MG63 (cell line): ENCODE measurements at places on chromosomes 7 and 10. TPM values are rescaled to one million over a fixed set of nuclear protein-coding genes. Genes with fewer than 3 reads are reported as not detected.

- no peak for DNase-seq
These were observed 249.2 kb downstream of the PARD3 start for GRCh38 chr10:34565934-34566333.

GRCh38 chr7:114997487-114998404 is 75.9 kb downstream of the MDFIC start:
- DNase-seq: no peak

DNA sequence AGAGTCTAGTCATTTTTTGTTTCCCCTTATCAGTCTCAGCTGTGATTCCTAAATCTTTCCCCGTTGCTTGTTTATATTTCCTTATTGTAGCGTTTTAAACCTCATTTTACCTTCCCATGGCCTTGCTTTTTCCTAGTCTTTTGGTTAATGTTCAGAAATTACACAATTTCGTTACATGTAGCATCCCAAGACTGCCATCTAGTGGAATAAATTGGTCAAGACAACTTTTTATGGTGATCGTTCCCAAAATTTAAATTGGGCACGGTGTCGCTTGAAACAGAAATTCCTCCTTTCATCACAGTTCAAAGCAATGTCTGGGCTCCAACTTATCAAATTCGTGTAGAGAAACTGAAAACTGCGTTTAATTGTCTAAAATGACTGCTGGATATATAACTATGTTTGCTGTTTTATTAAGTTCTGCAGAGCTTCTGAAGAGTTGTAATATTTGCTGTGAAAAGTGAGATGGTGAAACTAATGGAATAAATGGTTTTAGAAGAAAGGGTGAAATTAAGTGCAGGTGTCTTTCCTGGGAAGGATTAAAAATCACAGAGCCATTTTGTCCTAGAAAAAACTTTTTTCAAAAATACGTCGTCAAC is 370.2 kb downstream of the PHF14 start:
- DNase-seq: no peak

GRCh38 chr7:105849122-105849855 is 27.1 kb downstream of the ATXN7L1 start:
- no peak for DNase-seq

- no peak for DNase-seq
These were observed 41.6 kb downstream of the PROSER2 start for GRCh38 chr10:11864727-11865126.

GRCh38 chr10:123367195-123367594 is 213.0 kb downstream of the BUB3 start:
- DNase-seq: no peak

DNA sequence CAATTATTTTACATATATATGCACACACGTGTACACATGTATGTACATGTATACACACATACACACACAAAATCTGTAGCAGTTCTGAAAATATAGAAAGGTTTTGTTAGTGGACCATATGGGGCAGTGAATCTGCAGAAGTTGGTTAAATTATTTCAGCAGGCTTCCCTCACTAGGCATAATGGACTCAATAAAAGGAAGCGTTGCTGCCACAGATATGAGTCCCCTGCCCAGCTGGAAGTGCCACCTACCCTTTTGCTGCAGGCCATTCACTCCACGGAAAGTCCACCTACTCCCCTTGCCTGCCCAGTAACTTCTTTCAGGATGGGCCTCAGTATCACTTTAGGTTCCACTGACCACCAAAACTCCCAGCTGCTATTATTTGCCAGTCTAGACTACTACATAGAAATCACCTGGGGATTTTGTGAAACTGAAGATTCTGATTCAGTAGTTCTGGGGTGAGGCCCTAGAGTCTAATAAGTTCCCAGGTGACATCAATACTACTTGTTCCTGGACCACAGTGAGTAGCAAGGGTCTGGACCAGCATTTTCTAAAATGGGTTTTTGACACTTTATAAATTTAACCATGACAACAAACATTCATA is 29.3 kb upstream of the CROT start:
- DNase-seq: no peak

SFXN2 gene
- total RNA-seq: 0.96 and 6.7 TPM in 2 replicates

DNA sequence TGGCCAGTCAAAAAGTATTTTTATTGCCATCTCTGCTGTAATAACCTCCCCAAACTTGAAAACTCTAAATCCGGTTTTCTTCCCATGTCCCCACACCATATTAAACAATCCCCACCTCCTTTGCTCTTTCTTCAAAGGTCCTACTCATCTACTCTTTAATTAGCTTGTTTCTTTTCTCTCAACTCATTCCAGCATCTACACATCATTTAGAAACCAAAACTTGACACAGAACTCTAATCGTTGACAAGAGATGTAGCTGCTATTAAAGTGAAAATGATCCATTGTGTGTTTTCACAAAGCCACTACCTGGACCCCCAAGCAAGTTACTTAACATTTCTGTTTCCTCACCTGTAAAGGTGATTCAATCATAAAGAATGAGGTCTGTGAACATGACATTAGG is 436.3 kb upstream of the NPVF start:
- no peak for DNase-seq

- DNase-seq: no peak
These were observed 98.9 kb downstream of the WDR11 start for GRCh38 chr10:120950051-120950561.

GRCh38 chr10:91487911-91488582 is 77.9 kb downstream of the HECTD2 start:
- DNase-seq: no peak

DNA sequence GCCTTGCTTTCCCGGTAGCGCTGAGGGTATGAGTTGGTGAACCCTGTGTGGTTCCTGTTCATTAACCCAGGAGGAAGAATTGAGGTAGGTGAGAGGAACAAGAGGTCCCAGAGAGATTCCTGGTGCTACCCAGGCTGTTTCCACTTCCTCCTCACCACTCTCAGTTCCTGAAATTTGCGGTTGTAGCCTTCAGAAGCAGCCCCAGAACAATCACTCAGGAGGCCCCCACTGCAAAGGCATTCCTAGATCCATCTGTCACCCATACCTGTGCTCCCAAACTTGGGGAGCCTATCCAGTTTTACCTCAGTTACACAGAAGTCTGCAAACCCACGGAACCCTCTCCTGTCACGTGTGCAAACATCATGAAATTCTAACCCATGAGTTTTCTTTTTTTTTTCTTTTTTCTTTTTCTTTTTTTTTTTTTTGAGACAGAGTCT is 9.0 kb upstream of the PIP4K2A start:
- DNase-seq: no peak

ZNF92 gene
- total RNA-seq: 3.7 and 4.9 TPM in 2 replicates

- DNase-seq: no peak
These were observed 190.3 kb downstream of the TWIST1 start for GRCh38 chr7:18927134-18927533.

ATRNL1 gene
- total RNA-seq: 0.79 and 1.7 TPM in 2 replicates

TRIM50 gene
- total RNA-seq: not detected in 2 replicates

NOLC1 gene
- 120 and 134 TPM in 2 replicates for total RNA-seq

DNA sequence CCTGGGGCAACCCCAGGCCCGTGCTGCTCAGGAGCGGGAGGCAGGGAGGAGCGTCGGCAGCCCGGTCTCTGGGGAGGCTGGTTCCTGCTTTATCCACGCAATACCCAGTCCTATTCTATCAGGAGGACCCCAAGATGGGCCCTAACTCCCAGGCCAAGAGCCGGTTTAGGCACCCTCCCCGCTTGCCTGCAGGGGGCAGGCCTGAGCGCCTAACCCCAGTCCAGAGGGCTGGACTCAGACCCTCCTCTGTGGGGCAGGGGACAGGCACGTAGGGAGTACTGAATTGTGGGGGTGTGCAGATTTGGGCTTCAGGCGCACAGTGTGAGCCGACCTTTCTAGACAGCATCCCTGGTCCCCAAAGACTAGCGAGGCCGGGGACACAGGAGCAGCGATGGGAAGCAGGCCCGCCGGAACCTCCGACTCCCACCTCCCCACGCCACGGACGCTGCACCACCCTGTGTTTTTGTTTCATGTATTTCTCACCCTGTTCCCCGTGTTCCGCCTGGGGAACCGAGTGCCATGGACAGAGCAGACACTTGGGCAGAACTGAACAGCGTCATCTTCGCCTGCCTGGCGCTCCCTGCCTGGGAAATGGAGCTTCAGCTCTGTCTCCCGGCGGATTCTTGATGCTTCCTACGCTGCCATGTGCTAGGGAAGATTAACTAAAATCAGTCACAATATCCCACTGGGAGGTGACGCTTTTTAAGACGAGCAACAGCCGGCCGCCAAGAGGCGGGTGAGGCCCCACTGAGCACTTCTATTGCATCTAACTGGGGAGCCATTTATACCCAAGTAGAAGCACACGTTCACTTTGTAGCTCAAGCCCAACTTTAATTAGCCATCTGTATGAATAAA is 5.3 kb downstream of the NUDT1 start:
- DNase-seq: no peak

GRCh38 chr7:51295440-51296245 is 21.0 kb downstream of the COBL start:
- no peak for DNase-seq

PTPRZ1 gene
- total RNA-seq: not detected in 2 replicates
